SW480 (cell line): ENCODE measurements at places on chromosomes 3 and 15.

GRCh38 chr3:23435318-23435717 lies 232.2 kb downstream of the UBE2E2 start:
- DNase-seq, result no peak

DNA sequence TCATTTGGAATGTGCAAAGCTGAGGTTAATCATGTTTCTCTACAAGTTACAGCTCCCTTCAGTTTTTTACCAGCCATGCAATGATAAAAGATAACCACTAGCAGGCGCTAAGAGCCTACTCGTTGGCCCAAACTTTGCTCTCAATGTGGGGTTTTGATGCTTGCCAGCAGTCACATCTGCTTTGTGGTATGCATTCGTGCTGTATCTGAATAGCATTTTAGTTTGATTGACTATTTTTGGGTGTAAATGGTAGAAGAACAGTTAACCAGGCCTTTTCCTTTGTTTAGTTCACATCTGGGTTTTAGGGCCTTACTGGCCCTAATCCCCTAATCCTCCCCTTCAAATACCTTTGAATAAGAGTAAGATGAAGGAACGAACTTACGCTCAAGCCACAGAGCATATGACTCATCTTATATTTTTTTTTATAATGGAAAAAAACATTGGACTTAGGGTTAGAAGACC lies 4.4 kb upstream of the CLDN11 start:
- peak; percentile 78 for DNase-seq

GRCh38 chr3:149343951-149344350 lies 10.5 kb upstream of the TM4SF18 start:
- DNase-seq, result no peak

GRCh38 chr3:64685331-64685799 lies 2.4 kb downstream of the ADAMTS9 start:
- DNase-seq, result no peak
